ENCODE measurements at places on chromosomes 7 and 10.

DNA sequence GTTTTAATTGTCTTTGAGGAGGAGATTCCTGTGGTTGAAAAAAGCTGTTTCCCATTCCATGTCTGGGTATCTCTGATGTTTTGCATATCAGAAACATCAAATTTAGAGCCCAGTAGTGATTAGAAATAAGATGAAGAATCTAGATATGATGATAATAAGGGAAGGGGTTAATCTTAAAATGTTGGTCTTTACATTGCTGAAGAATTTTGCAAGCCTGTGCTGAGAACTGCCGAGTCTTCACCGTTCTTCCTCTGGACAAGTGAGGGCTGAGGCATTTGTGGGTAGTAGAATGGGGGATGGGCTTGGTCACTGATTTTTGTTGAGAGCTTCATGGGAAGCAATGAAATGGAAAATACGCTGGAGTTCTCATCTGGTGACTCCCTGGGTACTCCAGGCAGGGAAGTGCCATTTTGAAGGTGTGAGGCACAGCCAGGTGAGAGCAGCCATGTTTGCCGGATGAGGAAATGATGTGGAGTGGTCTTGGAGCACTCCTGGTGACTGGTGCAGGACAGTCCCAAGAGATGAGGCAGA is 10.2 kb downstream of the TCF7L2 start:
- no peak for DNase-seq

GRCh38 chr7:71477441-71477840 is 345.5 kb downstream of the GALNT17 start:
- no peak for DNase-seq

GRCh38 chr10:12766223-12766622 is 235.3 kb downstream of the CCDC3 start:
- DNase-seq, result no peak

DNA sequence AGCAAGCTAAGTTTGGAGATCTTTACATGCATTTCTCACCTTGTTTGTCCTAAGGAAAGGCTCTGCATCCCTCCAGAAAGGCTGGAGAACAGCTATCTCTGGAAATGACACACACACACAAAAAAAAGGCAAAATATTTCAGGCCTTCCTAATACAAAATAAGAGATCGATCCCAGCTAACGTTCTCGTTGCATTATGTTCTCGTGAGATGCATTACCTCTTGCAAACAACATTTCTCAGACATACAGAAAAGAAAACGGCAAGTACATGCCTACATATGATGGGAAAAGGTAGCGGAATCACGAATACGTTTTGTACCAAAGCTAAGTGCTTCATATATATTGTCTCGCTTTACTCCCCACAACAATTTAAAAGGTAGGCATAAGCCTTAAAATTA is 488 bp downstream of the MTERF1 start:
- DNase-seq, result no peak

DNA sequence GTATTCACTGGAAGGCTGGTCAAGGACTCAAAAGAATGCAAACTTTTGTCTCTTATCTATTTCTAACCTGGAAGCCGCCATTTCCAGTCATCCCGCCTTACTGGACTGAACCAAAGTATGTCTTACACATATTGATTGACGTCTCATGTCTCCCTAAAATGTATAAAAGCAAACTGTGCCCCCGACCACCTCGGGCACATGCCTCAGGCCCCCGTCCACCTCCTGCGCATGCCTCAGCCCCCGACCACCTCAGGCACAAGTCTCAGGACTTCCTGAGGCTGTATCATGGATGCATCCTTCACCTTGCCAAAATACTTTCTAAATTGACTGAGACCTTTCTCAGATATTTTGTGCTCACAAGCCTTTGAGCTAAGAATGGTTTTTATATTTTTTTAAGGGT is 148.6 kb downstream of the PTPRN2 start:
- no peak for DNase-seq

DNA sequence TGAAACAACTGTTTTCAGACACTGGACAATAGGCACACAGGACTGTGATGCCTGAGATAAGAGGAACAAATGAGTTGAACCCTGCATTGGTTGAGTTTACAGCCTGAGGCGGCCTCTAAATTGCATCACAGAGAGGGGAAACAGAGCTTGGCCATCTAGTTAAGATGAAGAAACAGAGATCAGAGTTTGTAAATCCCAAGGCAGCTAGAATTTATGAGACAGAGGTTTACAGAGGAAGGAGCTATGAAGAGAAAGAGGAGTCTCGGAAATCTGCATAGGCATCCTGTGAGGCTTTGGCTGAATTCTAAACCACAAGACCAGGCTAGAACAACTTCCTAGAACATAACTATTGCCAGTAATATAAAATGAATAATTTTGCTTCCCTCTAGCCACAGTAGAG is 41.0 kb upstream of the OIT3 start:
- no peak for DNase-seq

GRCh38 chr10:92486637-92487036 is 87.3 kb downstream of the IDE start:
- no peak for DNase-seq

- DNase-seq, result no peak
Observed at GRCh38 chr10:97149079-97149531, 36.7 kb downstream of the SLIT1 start.

DNA sequence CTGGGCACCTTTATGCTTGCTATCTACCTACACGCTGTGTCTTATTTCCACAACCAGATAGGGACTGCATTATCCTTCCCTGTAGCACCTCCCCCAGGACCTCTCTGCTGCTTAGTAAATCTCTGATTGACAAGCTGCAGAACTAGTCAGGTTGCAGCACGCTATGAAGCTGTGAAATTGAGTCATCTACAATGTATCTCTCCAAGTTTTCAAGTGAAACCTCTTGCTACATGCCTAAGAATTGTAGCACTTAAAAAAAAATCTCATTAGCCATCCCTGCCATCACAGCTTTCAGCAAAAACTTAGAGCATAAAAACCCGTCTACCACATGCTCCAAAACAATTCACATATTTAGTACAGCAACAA is 69.7 kb upstream of the FGFR2 start:
- no peak for DNase-seq

- DNase-seq, result no peak
Observed at GRCh38 chr7:37150856-37151255, 297.8 kb downstream of the ELMO1 start.

GRCh38 chr7:11847336-11847735 is 15.3 kb upstream of the THSD7A start:
- DNase-seq, result no peak

DNA sequence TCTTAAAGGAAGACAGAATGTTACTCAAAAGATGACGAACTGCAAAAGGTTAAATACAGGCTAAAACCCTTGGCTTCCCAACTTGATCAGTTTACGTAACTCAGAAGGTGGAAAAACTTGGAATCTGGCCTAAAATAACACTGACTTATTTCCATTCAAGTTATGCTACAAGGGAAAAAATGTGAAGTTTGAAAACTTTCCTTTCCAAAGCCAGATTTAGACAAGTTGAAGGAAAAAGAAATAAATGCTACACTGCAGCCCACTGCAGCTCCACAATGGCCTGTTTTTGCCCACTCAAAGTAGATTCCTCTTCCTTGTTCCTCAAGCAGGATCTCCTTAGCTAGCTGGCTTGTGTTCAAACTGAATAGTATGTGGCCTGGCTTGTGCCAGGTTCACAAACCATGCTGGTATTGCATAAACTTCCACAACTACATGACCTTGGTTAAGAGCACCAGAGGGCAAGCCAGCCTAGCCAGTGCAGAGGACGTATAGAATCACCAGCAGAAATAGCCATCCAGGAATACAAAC is 166.2 kb downstream of the CPEB3 start:
- DNase-seq, result peak; percentile 39

GRCh38 chr10:7945034-7945433 is 109.5 kb upstream of the GATA3 start:
- no peak for DNase-seq

- no peak for DNase-seq
Observed at GRCh38 chr7:130364451-130364850, 15.8 kb upstream of the CPA1 start.

GRCh38 chr10:4343873-4344272 is 482.1 kb upstream of the AKR1E2 start:
- DNase-seq, result no peak

GRCh38 chr10:31611161-31611560 is 292.1 kb downstream of the ZEB1 start:
- no peak for DNase-seq

- DNase-seq, result no peak
Observed at GRCh38 chr7:157751406-157751805, 414.6 kb downstream of the DNAJB6 start.

DNA sequence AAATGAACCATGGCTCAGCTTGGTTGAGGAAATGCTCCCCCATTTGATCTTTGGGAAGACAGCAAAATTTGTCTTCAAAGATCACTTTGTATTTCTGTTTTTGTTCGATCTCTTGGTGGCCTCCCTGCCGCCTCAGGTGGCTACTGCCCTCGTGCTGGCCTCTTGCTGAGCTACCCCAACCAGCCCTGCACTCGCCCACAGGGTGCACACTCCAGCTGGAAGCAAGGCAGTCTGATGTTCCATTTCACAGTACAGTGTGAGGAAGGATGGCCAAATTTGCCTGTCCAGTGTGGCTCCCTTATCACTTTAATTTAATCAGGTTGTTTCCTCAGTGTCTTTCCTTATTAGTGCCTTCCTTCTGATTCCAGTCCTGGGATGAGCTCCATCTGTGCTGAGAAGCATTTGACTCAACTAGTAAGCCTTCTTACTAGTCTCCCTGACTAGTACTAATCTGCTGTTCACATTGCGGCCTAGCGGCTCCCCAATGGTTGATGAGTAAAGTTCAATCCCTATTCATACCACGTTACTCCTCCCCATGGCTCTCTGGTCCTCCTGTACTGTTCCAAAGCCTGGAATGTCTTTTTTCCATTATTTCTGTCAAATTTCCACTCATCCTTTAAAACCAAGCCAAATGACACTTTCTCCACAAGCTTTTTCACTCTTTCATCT is 8.2 kb downstream of the MYOF start:
- no peak for DNase-seq

GRCh38 chr7:25597946-25598345 is 369.7 kb upstream of the NPVF start:
- no peak for DNase-seq

- no peak for DNase-seq
Observed at GRCh38 chr7:22181663-22182062, 175.3 kb downstream of the RAPGEF5 start.

DNA sequence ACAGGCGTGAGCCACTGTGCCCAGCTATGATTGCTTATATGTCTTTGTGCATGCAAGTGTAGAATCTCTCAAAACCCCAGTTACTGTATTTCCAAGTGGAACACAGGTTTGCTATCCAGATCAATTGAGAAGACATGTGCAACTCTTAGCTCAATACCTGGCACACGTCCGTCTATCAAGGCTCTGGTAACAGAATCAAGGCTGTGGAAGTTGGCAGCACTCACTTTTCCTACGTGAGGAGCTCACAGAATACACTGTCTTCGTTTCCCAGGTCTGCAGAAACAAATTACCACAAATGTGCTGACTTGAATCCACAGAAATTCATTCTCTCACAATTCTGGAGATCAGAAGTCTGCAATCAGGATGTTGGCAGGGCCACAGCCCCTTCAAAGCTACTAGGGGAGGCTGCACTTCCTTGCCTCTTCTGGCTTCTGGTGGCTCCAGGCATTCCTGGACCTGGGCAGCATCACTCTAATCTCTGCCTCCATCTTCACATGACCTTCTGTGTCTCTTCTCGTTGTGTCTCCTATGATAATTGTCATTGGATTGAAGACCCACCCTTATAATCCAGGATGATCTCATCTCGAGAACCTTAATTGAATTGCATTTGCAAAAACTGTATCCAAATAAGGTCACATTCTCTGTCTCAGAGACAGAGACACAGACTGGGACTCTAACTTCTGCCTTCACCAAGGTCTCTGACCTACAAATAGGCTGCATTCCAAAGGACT is 84.8 kb upstream of the C7orf33 start:
- no peak for DNase-seq

DNA sequence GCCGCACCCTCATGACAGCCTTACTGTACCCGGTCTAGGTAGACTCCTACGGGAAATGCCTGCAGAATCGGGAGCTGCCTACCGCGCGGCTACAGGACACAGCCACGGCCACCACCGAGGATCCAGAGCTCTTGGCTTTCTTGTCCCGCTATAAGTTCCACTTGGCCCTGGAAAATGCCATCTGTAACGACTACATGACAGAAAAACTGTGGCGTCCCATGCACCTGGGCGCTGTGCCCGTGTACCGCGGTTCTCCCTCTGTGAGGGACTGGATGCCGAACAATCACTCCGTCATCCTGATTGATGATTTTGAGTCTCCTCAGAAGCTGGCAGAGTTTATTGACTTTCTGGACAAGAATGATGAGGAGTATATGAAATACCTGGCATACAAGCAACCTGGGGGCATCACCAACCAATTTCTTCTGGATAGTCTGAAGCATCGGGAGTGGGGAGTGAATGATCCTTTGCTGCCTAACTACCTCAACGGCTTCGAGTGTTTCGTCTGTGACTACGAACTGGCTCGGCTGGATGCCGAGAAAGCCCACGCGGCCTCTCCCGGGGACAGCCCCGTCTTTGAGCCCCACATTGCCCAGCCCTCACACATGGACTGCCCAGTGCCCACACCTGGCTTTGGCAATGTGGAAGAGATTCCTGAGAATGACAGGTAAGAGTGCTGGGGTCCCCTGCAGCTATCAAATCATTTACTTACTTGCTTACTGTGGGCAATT is 8.5 kb upstream of the CHCHD1 start:
- no peak for DNase-seq

DNA sequence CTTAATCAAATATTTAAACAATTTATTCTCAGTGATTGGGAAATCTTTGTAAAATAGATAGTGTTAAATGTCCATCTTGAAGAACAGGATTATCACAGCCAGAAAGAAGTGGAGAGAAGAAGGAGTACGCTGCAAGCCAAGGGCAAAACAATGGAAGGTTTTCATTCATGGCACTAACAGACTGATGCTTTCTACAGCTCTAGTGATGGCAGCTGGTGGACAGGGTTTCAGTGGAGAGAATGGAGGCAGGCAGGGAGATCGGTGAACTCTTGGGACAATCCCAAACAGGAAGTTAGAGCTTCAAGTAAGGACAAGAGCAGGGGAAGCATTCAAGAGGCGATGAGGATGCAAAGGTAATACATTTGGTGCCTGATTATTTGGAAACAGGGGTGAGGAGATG is 207.0 kb downstream of the JAZF1 start:
- DNase-seq, result no peak

- DNase-seq, result no peak
Observed at GRCh38 chr7:378551-379455, 88.8 kb downstream of the FOXL3 start.

DNA sequence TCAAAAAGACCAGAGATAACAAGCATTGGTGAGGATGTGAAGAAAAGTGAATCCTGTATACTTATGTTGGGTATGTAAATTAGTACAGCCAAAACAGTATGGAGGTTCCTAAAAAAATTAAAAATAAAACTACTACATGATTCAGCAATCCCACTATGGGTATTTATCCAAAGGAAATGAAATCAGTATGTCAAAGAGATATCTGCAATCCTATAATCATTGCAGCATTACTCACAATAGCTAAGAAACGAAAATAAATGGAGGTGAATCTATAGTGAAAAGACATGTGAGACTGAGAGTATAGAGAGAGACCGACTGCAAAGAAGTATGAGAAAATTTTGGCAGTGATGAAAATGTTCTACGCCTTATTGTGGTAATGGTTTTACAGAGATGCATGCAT is 139.2 kb upstream of the TMEM168 start:
- DNase-seq, result no peak

All from right renal cortex interstitium (tissue), 3 donors.